ENCODE measurements at places on chromosomes 16 and 17. TPM values are rescaled to one million over a fixed set of nuclear protein-coding genes. Genes with fewer than 3 reads are reported as not detected.

RTN4RL1 gene
- 5.6 TPM for total RNA-seq

HSD11B2 gene
- total RNA-seq: 4.6 TPM

IL21R gene
- total RNA-seq: 0.30 TPM

GCGR gene
- total RNA-seq: 0.50 TPM

AXIN2 gene
- 17.4 TPM for total RNA-seq

NOD2 gene
- total RNA-seq: 0.83 TPM

TK2 gene
- total RNA-seq: 32.6 TPM

PTX4 gene
- total RNA-seq: not detected

SLC25A39 gene
- 59.9 TPM for total RNA-seq

ALOX15 gene
- total RNA-seq: 3.0 TPM

MYCBPAP gene
- 3.4 TPM for total RNA-seq

MIEN1 gene
- 14.5 TPM for total RNA-seq

ZFP3 gene
- 8.9 TPM for total RNA-seq

SLC16A13 gene
- total RNA-seq: 0.66 TPM

C17orf100 gene
- 2.2 TPM for total RNA-seq

CNGB1 gene
- total RNA-seq: 2.1 TPM

BAHCC1 gene
- total RNA-seq: 9.3 TPM

All from spinal cord (tissue), 10 donors.